ENCODE measurements at places on chromosomes 13 and 19.

DNA sequence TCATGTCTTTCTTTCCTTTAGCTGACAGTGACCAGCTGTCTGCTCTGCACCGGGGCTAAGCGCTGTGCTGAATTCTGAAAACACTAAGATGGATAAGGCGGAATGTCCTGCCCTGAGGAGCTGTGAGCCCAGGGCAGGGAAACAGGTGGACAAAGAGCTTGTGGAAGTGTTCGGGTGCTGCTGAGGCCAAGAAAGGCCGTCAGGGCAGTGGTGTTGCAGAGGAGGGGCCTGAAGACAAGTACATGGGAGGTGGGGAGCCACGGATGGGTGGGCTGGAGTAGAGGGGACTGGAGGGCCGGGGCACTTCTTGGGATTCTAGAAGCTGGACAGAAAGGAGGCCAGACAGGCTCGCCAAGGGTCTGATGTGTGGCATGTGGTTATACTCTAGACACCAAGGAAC is 66.2 kb upstream of the GPR183 start:
- no peak for DNase-seq

DNA sequence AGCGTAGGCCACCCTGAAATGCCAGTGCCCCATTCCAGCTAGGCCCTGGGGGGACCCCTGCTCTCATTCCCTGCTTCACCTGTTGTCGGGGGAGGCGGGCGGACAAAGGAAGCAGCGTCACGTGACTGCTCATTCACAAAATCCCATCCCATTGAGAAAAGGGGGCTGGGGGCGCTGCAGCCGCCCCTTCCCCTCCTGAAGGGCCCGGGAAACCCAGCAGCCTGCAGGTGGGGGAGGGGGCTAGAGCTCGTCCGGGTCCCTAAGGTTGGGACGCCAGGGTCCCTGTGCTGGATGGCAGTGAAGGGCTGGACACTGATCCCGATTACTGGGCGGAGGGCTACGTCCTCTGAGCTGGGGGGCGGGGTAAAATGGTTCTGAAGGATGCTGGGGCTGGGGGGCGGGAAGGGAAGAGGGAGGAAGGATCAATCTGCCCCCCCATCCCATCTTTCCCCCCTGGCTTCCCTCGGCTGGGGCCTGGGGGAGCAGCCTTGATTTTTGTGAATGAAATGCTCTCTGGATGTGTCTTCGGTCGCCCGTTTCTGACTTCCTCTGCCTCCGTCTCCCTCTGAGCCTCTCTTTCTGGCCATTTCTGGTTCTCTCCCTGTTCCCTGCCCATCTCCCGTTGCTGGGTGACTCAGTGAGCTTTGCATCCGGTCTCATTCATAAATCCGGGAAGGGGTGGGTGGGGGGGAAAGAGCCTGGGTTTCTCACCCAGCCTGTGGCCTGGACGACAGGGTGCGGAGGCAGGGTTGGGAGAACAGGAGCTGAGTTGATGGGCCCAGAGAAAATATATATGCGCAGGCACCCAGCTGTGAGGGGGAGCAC is 816 bp downstream of the SPRED3 start:
- DNase-seq, result no peak

DNA sequence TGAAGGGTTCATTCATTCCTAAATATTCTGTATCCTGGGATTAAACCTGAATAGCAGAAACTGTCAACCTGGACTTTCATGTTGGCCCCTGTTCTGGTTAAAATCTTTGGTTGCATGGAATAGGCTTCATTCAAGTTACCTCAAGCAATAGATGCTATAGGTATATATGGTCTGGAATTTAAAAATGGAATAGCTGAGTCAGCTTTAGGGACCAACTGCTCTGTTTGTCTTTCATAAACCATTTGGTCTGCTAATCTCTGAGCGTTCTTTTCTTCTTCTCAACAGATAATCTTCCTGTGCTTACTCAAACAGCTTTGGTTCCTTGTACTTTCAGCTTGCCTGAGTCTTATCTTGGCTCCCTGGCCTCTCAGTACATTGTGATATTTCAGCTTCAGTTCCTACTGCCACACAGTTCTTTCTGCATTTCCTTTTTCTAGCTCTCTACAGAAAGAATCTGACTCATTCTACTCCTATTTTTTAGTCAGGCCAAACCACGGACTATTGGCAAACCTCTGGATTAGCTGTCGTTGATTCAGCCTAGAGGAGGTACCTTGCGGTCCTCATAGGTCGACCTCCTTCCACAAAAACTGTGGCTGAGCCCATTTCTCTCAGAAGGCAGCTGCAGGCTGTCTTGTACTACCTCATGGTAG is 35.9 kb upstream of the MAB21L1 start:
- DNase-seq, result no peak

DNA sequence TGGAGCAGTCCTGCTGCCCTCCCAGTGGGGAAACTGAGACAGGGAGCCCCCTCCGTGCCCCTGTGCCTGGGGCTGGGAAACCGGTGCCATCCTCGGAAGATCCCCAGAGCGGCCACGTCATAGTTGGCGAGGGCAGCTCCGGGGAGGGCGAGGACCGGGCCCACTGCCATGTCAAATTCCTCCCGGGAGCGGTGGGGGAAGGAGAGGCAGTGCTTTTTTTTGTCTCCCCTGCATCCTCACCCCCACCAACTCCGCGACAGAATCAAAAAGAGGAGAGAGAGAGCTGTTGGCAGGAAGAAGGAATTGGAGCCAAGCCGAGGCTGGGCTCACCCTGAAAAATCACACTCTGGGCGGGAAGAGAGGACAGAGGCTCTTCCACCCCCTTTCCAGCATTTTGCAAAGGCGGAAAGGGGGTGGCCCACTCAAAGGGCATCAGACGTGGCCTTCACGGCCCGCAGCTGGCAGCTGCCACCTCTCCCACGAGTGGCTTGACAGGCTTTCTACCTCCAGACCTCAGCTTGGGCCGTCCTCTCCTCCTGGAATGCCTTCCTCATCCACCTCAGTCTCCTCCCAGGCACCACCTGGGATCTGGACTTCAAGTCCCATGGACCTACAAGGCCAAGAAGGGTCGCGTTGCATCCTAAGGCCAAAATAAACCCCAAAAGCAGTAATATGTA is 19.6 kb upstream of the NFIC start:
- no peak for DNase-seq

DNA sequence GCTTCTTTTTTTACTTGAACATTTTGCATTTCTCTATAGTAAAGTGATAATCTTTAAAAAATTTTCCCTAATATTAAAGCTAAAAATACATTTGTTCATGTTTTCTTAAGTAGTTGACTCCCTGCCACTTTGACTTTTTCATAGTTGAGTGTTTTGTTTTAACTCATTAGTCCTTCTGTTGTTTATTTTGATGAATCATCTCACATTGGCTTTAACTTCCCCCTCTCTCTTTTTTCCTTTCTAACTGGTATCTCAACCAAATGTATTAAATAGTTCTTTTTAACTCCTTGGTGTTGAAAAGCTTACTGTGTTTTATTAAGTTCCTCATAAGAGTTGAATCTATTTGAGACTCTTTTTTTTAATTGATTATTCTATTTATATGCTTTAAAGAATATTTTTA is 2.8 kb downstream of the TNFSF13B start:
- DNase-seq, result no peak

- DNase-seq, result no peak
Measured at GRCh38 chr19:33921165-33921564, 124.5 kb downstream of the KCTD15 start.

- no peak for DNase-seq
Measured at GRCh38 chr13:86425170-86425815, 626.1 kb upstream of the SLITRK6 start.

- DNase-seq, result no peak
Measured at GRCh38 chr19:19530423-19530804, 1.7 kb downstream of the YJEFN3 start.

GRCh38 chr13:51638216-51638871 is 54.1 kb downstream of the WDFY2 start:
- DNase-seq, result no peak

GRCh38 chr19:48624791-48625723 is 5.8 kb downstream of the SPHK2 start:
- DNase-seq, result no peak

GRCh38 chr13:42561752-42562467 is 12.0 kb upstream of the TNFSF11 start:
- DNase-seq, result no peak

DNA sequence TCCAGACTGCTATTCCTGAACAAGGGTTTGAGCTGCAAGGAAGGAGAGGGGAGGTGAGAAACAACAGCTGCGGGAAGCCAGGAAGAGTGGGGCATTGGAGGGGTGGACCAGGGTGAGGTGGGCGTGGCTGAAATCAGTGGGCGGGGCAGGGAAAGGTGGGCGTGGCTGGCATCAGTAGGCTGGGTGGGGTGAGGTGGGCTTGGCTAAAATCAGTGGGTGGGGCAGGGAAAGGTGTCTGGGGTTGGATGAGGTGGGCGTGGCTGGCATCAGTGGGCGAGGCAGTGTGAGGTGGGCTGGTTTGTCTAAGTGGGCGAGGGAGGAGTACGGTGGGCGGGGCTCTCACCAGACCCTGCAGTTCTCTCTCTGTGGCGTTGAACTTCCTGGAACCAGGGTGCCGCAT is 87.6 kb downstream of the MUC16 start:
- no peak for DNase-seq

- no peak for DNase-seq
Measured at GRCh38 chr19:30109565-30109964, 167.5 kb downstream of the URI1 start.

DNA sequence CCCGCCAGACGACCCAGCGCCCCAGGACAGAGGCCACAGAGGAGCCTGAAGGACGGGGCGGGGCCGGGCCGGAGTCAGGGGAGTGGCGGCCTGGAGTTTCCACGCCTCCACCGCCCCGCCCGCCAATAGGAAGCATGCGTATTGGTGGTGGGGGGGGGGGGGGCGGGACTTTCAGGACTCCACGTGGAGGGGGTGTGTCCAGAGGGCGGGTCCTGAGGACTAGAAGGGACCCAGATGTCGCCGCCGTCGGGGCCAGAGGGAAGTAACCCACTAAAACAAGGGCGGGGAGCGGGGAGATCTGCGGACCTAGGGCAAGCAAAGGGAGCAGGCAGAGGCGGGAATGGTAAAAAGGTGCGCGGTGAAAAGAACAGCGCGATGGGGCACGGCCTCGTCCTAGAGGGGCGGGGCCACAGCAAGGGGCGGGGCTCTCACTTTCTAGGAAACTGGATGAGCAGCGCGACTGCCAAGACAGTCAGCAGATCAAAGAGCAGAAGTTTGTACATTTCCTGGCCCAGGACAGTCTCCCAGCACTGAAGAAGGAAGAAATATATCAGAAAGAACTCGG is 2.8 kb upstream of the LENG1 start:
- peak; percentile 24 for DNase-seq

GRCh38 chr13:54110597-54110996 is 1082.0 kb downstream of the OLFM4 start:
- no peak for DNase-seq

GRCh38 chr19:43620061-43621001 is 902 bp upstream of the ZNF428 start:
- no peak for DNase-seq

DNA sequence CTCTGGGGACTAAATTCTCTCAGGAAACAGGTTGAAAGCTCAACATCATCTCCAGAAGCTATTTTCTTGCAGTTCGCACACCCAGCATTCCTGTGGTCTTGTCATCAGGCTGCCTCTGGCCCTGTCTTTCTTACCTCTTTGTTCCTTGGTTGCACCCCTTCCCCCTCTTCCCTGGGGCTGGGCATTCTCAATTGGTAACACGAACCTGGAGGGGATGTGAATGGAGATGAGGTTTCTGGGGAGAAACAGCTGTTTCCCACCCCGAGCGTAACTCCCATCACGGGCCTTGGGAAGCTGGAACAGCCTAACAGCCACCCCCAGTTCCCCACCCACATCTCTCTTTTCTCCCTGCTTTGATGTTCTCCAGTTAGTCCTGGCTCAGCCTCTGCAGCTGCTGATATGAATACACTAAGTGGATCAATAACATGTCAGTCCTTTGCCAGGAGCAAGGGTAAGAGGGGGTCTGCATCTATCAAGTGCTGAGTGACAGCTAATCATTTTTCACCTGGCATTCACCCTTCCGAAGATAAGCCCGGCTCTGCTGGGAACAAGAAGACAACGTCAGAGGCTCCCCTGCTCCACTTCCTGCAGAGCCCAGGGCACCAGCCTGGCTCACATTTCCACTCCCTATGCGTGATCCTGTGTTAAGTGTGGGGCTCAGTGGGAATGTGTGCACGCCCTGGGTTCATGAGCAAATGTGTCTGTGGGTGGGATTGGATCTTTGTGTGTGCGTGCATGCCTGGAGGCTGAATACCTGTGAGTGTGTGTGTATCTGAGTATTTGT is 74.0 kb upstream of the KCTD15 start:
- no peak for DNase-seq

DNA sequence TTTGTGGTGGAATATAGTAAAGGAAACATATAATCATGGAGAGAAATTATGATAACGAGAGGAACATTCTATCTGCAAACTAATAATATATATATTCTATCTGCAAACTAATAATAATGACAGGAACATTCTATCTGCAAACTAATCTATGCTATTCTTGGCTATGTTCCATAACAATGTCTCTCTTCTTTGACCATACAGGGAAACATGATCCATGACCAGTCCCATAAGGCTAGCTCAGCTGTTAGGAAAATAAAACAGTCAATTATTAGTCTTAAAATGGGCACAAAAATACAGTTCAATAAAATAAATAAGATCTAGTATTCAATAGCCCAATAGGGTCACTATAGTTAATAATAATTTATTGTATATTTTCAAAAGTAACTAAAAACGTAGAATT is 707.8 kb upstream of the PCDH20 start:
- DNase-seq, result no peak

GRCh38 chr13:111329641-111330040 is 9.2 kb downstream of the TEX29 start:
- no peak for DNase-seq

DNA sequence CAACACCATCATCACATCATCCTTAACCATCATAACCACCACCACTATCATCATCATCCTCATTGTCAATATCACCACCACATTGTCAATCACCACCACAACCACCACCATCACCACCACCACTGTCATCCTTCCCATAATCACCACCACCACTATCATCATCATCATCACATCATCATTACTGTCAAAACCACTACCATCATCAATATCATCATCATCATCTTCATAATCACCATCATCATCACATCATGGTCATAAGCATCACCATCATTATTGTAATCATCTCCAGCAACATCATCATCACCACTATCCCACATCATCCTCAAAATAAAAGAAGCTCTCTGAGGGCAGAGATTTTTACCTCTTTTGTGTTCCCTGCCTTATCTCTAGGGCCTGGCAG is 52.2 kb downstream of the MBD3L1 start:
- no peak for DNase-seq

- DNase-seq, result no peak
Measured at GRCh38 chr13:102311901-102312300, 89.9 kb downstream of the FGF14 start.

DNA sequence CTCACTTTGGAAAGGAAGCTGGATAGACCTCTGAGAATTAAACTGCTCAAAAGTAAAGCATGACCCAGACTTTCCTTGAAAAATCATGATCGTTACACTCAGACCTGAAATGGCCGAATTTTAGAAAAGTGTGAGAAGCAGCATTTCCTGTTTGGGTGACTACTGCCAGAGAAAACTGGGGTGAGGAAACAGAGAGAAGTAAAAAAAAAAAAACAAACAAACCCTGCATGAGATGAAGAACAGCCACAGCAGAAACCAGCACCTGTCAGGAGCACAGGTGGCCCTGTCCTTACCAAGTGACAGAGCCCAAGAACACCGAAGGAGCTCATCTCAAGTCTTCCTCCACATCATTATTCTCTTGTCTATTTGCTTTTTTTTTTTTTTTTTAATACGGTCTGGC is 12.0 kb upstream of the ADPRHL1 start:
- no peak for DNase-seq
